ENCODE measurements at places on chromosomes 2 and 18.

- DNase-seq = no peak
Observed at GRCh38 chr18:2480536-2480935, 90.8 kb downstream of the METTL4 start.

DNA sequence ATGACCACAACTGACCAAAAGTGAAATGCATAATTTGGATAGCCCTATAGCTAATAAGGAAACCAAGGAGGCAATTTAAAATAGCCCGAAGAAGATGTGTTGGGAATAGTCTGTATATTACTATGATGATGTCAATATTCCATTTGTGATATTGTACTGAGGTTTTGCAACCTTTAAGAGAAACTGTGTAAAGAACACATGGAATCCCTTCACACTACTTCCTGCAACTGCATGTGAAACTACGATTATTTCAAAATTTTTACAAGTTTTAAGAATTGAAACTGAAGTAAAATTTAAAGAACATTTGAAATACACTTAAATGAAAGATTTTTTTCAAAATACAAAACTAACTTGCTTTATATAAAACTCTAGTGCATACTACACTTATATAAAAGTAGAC, 504.3 kb upstream of the ID2 start:
- DNase-seq = no peak

DNA sequence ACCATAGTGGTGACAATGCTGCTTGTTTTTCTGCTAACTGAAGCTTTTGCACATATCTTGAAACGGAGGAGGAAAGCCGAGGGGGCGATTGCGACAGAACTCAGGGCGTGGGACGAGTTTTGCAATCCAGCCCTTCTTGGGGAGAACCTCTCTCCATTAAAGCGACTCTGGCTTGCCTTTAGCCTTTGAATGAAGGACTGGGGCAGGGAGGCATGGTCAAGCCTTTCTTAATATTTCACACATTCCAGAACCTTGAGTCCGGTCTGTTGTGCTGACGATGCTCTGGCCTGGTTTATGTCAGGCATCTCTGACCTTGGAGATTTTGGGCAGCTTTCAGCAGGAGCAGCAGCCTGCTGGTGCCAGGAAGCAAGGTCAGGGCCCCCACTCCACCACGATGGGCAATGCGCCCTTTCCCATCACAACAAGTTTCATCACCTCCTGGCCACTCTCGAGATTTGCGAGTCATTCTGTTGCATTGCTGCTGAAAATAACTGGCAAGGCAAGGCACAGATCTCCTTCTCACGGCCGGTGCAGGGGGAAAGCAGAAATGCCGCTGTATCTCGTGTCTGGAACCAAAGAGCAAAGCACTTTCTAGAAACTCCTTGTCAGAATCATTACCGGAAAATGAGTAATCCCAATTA, 10.8 kb downstream of the EMILIN2 start:
- DNase-seq = no peak

GRCh38 chr2:224946895-224947294, 95.4 kb downstream of the DOCK10 start:
- no peak for DNase-seq

DNA sequence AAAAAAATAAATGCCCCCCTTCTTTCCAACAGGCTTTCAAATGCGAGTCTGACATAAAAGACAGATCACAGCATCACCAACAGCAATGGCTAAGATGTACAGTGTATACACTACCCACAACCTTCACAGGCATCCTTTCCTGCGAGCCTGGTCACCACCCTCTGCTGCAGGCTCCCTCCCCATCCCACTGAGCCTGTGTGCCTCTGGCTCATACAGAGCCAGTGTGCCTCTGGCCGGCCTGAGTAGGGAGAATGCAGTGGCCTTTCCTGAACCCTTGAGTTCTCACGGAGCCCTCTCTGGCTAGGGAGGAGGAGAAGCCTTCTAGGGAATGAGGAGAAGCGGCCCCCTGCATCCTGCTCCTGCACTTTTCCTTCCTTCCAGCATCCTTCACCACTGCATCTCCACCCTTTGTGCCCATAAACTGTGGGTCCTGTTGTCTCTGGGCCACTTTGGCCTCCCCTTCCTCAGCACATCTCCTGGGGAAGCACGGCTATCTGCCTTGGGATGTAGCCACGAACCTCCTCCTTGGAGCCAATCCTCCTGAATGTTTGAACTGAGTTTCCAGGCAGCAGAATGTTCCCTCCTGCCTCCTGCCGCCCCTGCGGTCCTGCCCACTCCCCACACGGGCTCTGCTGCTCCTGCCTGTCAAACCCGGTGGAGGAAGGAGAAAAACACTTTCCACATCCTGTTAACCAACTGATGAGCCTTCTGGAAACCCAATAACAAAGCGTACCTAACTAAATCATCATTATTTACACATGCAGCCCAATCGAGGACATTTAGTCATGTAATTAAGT, 22.5 kb downstream of the GYPC start:
- DNase-seq = no peak

- no peak for DNase-seq
Observed at GRCh38 chr2:180938451-180938850, 42.0 kb upstream of the UBE2E3 start.

GRCh38 chr2:214341646-214342045, 69.2 kb upstream of the VWC2L start:
- no peak for DNase-seq

GRCh38 chr18:75211002-75211621, 515 bp downstream of the TSHZ1 start:
- no peak for DNase-seq

GRCh38 chr2:146370826-146371225, 1474.0 kb upstream of the ACVR2A start:
- no peak for DNase-seq

- DNase-seq = no peak
Observed at GRCh38 chr18:54254265-54254758, 15.0 kb upstream of the POLI start.

GRCh38 chr2:120917886-120918285, 182.2 kb downstream of the GLI2 start:
- DNase-seq = no peak

DNA sequence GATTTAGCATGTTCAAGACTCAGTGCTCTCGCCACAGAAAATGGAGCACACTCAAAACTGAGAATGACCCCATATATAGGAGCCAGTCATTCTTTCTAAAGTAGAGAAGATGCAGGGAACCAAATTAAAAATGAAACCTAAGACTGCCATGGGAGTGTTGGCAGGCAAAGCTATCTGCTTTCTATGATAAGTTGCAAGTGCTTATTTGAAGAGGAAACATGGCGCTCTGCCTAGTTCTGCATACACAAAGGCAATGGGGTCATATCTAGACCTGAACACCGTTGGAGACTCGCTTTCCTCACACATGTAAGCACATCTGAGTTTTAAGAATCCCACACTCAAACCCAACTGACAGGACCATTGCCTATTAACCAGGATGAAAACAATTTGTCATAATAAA, 292.5 kb downstream of the ALK start:
- DNase-seq = no peak

GRCh38 chr18:76647322-76647721, 152.3 kb upstream of the ZNF516 start:
- DNase-seq = no peak

All from midbrain (tissue), 1 donor.